Lower lobe of right lung (tissue), 2 donors: ENCODE measurements at places on chromosomes 2 and 18. TPM values are rescaled to one million over a fixed set of nuclear protein-coding genes. Genes with fewer than 3 reads are reported as not detected.

- H3K4me3 ChIP-seq: no peak overlapping the region
- DNase-seq: no peak
- H3K27ac ChIP-seq: no peak overlapping the region
- no peaks in the 10 kb centered on the region for H3K36me3 ChIP-seq
- H3K27me3 ChIP-seq: no peaks in the 10 kb centered on the region
Measured at GRCh38 chr2:240121190-240121589, 14.9 kb downstream of the COPS9 start.

GRCh38 chr18:39460136-39460535, 1894.5 kb upstream of the CELF4 start:
- no peaks in the 10 kb centered on the region for H3K4me1 ChIP-seq
- no peak overlapping the region for H3K4me3 ChIP-seq
- no peak overlapping the region for H3K27ac ChIP-seq
- H3K36me3 ChIP-seq: no peaks in the 10 kb centered on the region

DNA sequence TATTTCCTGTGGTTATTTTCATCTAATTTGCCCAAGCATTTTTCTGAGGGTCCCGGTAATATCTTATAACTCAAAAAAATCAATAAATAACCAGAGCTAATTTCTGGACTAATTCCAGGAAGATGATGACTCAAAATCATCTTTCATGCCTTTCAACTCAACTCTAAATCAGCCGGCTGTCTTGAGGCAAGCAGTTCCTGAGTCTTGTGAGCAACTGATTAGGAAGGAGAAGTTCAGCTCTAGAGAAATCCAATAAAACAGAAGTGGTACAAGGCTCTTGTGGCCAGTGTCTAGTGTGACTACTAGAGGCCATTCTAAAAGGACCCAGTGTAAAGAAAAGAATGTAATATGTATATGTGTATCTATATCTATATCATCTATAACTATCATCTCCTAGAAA, 890.4 kb downstream of the TRIB2 start:
- H3K36me3 ChIP-seq: no peaks in the 10 kb centered on the region
- H3K4me1 ChIP-seq: no peaks in the 10 kb centered on the region
- no peak overlapping the region for H3K27ac ChIP-seq
- no peaks in the 10 kb centered on the region for H3K27me3 ChIP-seq
- no peak overlapping the region for H3K4me3 ChIP-seq

- no peak for DNase-seq
- H3K36me3 ChIP-seq: no peaks in the 10 kb centered on the region
- H3K4me3 ChIP-seq: no peak overlapping the region
- H3K27me3 ChIP-seq: no peaks in the 10 kb centered on the region
Measured at GRCh38 chr18:31386741-31387140, 10.2 kb downstream of the DSG4 start.

Gene MYO7B
- 5.2 TPM for total RNA-seq

DNA sequence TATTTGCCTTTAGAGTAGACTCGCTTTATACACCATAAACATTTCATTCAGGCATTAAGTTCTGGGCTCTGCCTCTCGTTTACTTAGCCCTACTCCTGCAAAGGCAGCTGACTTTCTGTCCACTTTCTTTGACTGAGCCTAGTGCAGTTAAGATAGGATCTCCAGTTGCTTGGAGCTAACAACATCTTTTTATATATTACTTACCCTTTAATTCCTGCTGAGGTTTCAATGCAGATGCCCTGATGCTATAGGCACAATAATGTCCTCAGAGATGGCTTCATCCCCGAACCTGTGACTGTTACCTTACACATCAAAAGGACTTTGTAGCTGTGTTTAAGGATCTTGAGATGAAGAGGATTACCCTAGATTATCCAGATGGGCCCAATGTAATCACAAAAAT, 505.8 kb upstream of the TNP1 start:
- no peak for DNase-seq
- H3K36me3 ChIP-seq: no peaks in the 10 kb centered on the region
- H3K4me3 ChIP-seq: no peak overlapping the region
- H3K27me3 ChIP-seq: no peaks in the 10 kb centered on the region
- H3K27ac ChIP-seq: no peak overlapping the region

GRCh38 chr2:99805930-99806476, 316.2 kb upstream of the REV1 start:
- no peaks in the 10 kb centered on the region for H3K36me3 ChIP-seq
- no peaks in the 10 kb centered on the region for H3K27me3 ChIP-seq
- DNase-seq: no peak
- no peak overlapping the region for H3K27ac ChIP-seq
- no peak overlapping the region for H3K4me3 ChIP-seq

GRCh38 chr18:69447886-69448285, 47.2 kb downstream of the DOK6 start:
- DNase-seq: no peak
- no peaks in the 10 kb centered on the region for H3K36me3 ChIP-seq
- no peaks in the 10 kb centered on the region for H3K4me1 ChIP-seq

Gene DGKD
- 69.3 TPM for total RNA-seq

GRCh38 chr18:31566576-31567306, 24.9 kb upstream of the TTR start:
- H3K4me1 ChIP-seq: no peaks in the 10 kb centered on the region
- H3K4me3 ChIP-seq: no peak overlapping the region
- DNase-seq: no peak
- H3K27me3 ChIP-seq: peaks cover 5% of the 10 kb centered on the region
- no peak overlapping the region for H3K27ac ChIP-seq

GRCh38 chr2:132668987-132669907, 758 bp downstream of the LYPD1 start:
- peaks cover 28% of the 10 kb centered on the region for H3K4me1 ChIP-seq
- no peak for DNase-seq
- peak overlapping the region; percentile 56 for H3K4me3 ChIP-seq
- no peak overlapping the region for H3K27ac ChIP-seq
- no peaks in the 10 kb centered on the region for H3K36me3 ChIP-seq

DNA sequence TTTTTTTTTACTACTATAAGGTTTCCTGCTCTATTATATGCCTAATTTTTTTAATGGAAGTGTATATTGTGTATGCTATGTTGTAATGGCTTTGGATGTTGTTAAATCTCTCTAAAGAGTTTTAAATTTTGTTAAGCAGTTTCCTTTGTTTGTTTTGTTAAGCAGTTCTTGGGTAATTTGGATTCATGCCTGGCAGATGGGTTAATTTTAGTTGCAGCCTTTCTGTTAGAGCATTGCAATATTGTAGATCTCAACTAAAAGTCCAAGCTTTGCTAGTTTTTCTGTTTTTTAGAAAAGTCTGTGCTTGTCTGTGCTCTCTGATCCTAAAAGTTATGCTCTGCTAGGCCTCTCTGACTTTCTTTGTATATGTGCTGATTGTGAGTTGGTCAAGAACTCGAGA, 1229.0 kb upstream of the NRXN1 start:
- DNase-seq: no peak
- H3K36me3 ChIP-seq: no peaks in the 10 kb centered on the region
- H3K4me3 ChIP-seq: no peak overlapping the region
- H3K27ac ChIP-seq: no peak overlapping the region

Gene DLX1
- total RNA-seq: not detected

Gene SERPINB12
- total RNA-seq: not detected

Gene WNT6
- 0.44 TPM for total RNA-seq
